ENCODE measurements at places on chromosomes 12 and 14. TPM values are rescaled to one million over a fixed set of nuclear protein-coding genes. Genes with fewer than 3 reads are reported as not detected.

DNA sequence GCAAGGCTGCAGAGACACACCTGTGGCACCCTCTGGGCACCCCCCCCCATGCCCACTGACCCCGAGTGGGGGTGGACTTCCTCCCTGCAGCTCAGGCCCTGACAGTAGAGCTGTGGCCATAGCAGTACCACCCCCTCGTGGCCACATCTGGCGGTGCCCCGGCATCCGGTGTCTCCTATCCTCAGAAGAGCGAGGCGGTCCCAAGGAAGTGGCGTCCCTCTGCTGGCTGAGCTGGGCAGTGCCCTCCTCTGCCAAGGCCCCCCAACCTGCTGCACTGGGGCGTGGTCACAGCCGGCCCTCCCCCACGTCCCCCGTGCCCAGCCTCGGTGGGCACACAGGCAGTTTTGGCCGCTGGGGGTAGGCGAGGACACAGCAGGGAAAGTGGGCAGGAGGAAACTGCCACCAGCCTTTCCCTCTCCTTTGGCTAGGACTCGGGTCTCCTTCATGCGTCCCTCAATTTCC, 6.0 kb upstream of the SLC6A12 start:
- peak; percentile 17 for DNase-seq

The LRIG3 gene
- total RNA-seq: 12.1 TPM

DNA sequence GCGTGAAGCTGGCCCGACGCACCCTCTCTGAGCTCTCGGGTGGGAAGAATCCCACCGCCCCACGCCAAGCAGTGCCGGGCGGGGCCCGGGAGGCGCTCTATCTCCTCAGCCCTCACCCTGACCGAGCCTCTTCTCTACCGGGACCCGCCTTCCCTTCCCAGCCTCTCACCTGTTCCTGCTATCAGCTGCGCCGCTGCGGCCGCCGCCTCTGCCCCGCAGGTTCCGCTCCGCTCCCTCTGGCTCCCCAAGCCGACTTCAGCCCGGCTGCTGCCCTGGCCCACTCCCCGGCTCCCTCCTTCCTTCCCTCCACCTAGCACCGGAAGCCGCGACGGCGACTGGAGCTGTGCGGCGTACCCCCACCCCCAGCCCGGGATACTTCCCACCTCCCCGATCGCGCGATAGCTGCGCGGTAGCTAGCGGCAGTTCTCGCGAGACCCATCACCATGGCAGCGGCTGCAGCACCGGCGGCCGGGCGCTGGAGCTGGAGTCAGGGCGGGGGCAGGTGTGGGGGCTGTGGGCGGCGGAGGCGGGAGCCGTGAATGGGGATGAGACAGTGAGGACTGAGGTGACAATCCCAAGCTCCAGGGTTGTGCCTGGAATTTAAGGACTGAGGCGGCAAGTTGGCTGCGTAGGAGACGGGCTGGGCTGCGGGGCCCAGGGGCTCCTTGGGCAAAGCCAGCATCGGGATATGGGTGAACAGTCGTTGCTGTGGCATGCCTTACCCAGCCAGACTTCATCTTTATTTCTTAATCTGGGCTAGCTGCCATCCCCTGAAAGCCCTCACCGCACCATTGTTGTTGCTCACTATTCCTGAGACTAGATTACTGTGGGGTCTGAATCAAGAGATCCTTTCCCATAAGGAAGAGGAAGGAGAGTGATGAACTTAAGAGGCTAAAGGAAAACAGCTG, at the start of gene ARF3:
ARF3 (minus strand) TSS at position 347 of the 908 bp plus-strand sequence. CDS start 16,392 bp downstream, outside the sequence.
- peak; percentile 72 for DNase-seq

DNA sequence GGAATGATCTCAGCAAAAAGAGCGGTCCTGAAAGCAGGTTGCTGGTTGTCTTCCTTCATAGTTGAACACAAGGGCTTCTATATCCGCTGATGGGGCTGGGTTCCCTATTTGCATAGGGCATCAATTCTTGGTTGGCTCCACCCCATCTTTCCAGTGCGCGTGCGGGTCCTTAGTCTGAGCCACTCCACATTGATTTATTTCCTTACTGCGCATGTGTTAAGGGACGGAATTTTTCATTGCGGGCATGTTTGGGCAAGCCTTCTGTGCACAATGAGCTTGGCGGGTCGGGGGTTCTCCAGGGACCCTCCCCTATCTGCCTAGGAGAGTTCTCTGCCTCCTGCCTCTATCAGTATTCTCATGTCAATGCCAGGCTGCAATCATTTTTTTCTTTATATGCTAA, 21.2 kb upstream of the DLGAP5 start:
- no peak for DNase-seq

DNA sequence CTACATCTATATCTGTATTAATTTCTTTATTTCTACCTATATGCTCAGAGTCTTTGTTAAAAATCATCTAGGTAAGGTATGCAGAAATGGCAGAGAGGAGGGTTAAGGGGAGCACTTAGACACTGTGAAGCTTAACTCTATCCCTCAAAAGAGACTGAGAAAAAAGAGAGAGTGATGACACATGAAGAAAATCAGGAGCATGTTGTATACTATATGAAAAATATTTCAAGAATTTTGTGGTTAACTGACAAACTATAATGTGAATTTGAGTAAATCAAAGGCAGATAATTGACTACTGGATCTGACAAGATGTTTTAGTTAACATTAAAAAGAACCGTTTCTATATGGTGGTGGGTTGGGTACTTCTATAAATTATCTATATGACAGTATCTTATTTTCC, 1814.2 kb upstream of the SEL1L start:
- DNase-seq: no peak

DNA sequence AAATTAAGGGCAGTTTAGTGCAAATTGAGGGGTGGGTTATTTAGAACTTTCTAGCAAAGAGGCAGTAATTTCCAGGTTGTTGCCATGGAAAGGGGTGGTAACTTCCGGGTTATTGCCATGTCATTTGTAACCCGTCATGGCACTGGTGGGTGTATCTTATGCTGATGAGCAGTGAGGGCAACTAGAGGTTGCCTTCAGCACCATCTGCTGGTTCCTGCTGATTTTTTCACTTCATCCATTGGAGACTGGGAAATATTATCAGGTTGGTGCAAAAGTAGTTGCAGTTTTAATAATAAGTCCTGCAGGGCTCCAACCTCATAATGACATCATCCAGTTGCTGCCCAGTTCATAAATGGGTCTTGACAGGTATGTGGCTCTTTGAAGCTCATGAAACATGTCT, 24.4 kb upstream of the SERPINA4 start:
- no peak for DNase-seq

- no peak for DNase-seq
These were observed 268.2 kb downstream of the ADGRD1 start for GRCh38 chr12:131221957-131222328.

The AQP6 gene
- total RNA-seq: 0.31 TPM

The TSPAN19 gene
- total RNA-seq: not detected

- DNase-seq: no peak
These were observed 77.2 kb downstream of the BAZ1A start for GRCh38 chr14:34797747-34798583.

DNA sequence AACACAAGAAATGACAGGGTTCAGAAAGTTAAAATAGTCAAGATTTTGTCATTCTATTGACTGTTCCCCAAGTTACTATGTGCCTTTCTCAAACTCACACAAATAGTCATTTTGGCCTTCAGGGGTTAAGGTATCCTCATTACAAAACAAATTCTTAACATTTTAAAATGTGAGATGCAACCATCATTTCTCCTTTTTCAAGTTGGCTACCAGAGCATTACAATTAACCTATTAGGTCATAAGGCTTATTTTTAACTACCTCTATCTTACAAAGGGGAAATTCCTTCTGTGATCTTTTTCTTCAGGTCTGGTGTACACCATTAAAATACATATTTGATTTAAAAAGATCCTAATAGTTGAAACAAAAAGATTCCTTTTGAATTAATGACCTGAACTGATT, 61.2 kb downstream of the SLC38A1 start:
- no peak for DNase-seq

DNA sequence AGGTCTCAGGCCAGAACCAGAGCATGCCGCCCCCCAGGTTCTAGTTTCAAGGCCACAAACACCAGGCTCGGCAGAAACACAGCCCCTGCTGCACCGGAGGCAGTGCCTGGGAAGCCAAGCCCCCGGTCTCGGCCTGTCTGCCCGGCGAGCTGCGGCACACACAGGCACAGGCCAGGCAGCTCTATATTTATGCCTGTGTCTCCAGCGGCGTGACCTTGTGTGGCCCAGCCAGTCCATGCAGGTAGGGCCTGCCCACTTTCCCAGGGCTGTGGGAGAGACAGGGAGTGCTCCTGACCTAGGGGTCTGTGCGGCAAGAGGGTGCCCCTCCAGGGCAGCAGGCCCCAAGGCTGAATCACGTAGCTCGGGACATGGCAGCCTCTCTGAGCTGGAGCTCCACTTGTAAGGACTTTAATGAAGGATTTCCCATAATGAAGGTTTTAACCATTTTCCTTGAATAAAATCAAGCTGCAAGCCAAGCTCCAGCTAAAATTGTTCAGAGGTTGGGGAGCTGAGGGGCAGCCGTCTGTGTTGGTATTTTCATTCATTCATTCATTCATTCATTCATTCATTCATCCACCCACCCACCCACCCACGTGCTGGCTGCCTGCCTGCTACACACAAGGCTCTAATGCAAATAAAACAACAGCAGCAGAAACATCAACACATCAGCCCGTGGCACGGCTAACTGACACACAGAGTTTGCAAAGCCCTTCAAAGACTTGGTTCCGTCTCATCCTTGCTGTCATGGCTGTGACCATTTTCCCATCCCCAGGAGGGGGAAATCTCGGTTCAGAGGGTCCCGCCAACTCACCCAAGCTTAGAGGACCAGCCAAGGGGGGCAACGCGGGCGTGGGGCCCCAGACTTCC, 92.0 kb downstream of the RFLNA start:
- no peak for DNase-seq

The HHIPL1 gene
- total RNA-seq: 2.1 TPM

GRCh38 chr12:122204167-122205052, 901 bp downstream of the B3GNT4 start:
- DNase-seq: no peak

The BICD1 gene
- 40.0 TPM for total RNA-seq

The TAS2R8 gene
- not detected for total RNA-seq

GRCh38 chr12:87157791-87158190, 871.4 kb downstream of the C12orf50 start:
- no peak for DNase-seq

- DNase-seq: peak; percentile 85
These were observed 332.7 kb downstream of the DUSP6 start for GRCh38 chr12:89019439-89020120.

DNA sequence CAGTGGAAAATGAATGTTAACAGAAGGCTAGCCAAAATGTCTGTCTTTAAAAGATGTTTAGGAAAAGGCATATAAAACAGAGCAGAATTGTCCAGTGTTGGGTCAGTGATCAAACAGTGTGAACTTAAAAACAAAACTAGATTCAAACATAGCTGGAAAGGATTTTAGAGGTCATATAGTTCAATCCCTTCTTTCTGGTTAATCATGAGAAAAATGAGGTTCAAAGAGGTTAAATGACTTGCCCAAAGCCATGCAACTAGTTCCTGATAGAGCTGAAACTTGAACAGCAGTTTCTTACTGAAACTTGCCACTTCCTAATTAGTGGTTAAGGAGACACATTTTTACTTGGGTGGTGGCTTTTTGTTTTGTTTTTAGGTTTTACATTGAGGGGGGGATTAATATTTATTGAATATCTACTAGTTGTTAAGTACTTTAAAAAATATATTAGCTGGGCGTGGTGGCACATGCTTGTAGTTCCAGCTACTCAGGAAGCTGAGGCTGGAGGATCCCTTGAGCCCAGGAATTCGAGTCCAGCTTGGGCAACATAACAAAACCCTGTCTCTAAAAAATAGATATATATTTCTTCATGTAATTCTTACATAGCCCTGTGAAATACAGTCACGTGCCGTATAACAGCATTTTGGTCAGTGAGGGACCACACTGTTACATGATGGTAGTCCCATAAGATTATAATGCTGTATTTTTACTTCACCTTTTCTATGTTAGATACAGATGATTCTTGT, 20.4 kb downstream of the ACVR1B start:
- DNase-seq: no peak

DNA sequence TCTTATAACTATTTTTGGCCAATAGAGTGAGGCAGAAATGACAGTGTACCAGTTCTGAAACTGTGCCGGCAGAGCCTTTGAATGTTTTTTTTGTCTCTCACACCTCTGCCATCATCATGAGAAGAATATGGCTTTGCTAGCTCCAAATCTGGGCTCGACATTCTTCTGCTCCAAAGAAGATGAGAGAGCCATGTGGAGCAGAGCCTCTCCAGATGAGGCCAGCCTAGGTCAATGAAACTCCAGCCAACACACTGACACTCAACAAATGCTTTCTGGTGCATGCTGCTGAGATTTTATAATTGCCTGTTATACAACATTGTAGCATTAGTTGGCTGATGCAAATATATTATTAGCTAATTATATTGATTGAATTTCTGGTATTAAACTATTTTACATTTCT, 154.7 kb downstream of the SLC38A4 start:
- no peak for DNase-seq

- DNase-seq: no peak
These were observed 148.4 kb upstream of the BCL2L14 start for GRCh38 chr12:11922361-11922760.

DNA sequence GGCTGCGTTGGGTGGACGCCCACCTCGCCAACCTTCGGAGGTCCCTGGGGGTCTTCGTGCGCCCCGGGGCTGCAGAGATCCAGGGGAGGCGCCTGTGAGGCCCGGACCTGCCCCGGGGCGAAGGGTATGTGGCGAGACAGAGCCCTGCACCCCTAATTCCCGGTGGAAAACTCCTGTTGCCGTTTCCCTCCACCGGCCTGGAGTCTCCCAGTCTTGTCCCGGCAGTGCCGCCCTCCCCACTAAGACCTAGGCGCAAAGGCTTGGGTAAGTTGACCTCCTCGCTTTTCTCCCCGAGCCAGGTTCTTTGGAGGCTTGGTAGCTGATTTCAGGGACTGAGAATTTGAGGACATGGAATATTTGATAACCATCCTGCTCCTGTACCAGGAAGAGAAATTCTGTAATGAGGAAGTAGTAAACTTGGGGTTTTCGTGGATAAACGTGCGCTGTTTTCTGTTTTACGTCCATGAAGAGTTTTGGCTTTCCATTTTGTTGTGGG, 530 bp downstream of the APAF1 start:
- no peak for DNase-seq

- no peak for DNase-seq
These were observed 256.1 kb downstream of the GLT1D1 start for GRCh38 chr12:129109174-129110001.

DNA sequence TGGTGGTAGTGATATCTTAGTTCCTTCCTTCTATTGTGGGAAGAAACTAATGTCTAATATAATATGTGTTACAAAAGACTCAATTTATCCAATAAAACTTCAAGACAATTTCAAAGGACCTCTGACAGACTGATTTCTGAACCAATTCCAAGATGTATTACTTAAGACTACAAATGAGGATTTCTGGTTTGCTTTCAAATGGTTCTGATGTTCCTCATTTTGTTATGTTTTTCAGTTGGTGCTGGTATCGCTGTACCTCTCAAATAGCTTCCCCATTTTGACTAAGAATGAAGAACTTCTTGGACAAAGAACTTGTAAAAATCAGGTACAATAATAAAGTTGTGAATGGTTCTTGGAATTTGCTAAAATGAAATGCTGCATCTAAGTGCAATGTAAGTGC, 19.4 kb upstream of the MBIP start:
- DNase-seq: no peak
